ENCODE measurements at places on chromosomes 13 and 19. TPM values are rescaled to one million over a fixed set of nuclear protein-coding genes. Genes with fewer than 3 reads are reported as not detected.
A peak's percentile ranks its signal among the peaks of the same experiment; 100 is the strongest.

GRCh38 chr19:14494910-14495671 lies 836 bp downstream of the GIPC1 start:
- no peak for DNase-seq

DNA sequence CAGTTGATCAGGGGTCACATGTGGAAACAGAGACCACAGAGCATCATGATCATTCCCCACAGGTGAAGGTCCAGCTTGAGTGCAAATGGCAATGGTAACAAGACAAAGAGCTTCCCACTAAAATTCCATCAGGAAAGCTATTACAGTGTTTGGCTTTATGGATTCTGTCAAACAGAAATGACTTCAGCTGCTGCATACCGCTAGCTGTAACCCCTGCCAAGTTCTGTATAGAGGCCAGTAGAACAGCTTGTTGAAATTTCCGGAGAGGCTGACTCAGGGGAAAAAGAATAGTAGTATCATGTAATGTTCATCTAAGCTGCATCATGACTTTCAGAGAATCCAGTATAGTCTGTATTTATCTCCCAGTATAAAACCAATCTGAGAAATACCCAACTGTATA lies 1704.7 kb downstream of the SLITRK5 start:
- no peak for DNase-seq

GRCh38 chr13:45349438-45349837 lies 8.5 kb upstream of the TPT1 start:
- no peak for DNase-seq

DNA sequence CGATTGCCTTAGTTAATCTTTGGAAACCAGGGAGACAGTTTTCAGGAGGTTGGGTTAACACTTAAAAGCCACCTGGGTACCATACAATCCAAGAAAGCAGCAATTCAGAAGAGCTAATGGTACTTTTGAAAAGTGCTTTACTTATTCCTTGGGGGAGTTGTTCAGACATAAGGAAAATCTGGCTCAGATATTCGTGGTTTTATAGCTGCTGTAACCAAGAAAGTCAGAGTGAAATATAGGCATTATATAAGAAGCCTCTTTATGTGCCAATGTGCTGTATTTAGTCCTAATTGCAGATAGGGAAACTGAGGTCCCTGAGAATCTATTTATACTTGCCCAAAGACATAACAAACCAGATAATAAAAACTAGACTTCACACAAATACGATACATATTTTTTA lies 387.5 kb downstream of the COG6 start:
- DNase-seq, result peak; percentile 9

DNA sequence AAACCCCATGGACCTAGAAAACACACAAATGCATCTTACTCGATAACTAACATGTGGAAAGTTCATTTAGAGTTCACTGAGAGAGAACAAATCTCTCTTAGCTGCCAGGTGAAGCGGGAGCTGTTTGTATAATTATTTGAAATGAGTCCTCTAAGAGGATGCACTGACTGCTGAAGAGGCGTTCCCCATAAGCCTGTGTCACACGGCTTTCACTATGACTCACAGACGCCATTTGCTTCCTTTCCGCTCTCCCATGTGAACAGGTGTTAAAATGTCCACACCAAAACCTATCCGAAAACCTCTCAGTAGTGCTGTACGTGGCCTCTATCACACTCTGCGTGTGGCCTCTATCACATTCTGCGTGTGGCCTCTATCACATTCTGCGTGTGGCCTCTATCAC lies 101.8 kb downstream of the SOX1 start:
- no peak for DNase-seq

GRCh38 chr19:37936166-37936565 lies 29.2 kb downstream of the SIPA1L3 start:
- DNase-seq, result no peak

- DNase-seq, result no peak
Measured at GRCh38 chr13:31195616-31196015, 4.2 kb upstream of the B3GLCT start.

ZNF560 gene
- total RNA-seq, result not detected

DNA sequence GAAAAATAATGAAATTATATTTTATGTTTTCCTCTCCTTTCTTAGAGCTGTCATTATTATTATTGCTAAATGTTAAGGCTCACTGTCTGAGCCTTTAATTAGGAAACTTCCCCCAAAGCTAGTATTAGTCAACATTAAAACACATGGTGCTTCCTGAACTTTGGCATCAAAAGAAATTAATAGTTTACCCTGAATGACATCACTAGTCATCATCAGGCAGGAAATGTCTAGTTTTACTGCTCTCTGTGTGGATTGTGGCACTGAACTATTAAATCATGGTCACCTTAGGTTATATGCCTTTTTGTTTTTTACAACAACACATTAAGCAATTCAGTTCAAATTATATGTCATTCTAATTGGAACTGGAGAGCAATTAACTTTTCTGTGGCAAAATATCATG lies 595.5 kb downstream of the SLITRK1 start:
- no peak for DNase-seq
